ENCODE measurements at places on chromosomes 6 and 20.

DNA sequence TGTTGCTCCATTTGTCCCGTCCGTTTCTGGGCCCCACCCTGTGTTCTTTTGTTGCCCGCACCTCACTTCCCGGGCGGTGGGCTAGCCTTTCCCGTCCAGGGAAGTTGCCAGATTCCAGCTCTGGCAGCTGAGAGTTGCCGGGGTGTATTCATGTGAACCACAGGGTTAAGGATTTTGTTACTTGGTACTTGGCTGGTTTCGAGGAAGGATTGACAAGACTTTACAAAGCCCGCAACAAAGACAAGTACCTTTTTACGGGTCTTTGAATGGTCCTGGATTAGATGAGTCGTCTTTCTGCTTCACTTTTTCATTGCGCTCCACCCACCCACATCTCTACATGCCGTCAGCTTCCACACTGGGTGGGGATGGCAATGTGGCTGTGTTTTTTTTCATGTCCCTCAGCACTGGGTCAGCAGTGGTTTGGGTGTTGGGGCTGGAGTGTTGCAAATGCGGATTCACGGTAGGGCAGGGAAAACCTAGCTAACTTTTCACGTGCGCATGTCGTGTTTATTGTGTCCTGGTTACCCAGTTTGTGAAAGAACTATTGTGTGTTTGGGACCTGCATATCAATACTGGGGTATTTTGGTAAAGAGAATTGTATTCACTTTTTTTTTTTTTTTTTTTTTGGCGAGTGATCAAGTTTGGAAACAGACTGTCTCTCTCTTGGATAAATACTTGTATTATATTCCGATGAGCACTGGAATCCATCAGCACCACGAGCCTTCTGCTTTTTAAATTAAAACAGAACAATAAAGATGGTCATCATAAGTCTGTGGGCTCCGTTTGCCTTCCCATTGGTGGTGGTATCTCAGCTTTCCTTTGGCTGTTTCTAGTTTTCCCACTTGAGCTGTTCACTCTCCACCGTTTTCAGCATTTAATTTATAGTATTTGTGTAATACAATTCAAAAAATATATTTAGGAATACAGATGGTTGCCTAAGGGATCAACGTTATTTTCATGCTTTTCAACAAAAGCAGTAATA, 1.2 kb downstream of the DUSP22 start:
- DNase-seq = peak; percentile 32

DNA sequence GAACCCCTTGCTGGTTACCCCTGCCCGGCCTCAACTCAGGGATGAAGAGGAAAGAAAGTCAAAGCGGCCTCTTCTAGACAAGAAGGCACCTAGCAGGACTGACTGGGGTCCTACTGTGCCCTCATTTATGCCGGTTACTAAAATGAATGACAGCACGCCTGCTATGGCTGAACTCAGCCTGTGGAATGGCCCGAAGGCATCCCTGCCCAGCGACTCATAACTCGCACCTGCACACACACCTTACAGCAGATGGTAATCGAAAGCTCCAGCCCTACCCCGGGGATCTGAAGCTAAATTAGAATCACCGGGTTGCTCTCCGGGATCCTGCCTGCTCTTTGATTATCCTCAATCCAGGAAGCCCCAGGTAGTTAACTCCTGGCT, 747 bp upstream of the TXNDC5 start:
- DNase-seq = no peak

DNA sequence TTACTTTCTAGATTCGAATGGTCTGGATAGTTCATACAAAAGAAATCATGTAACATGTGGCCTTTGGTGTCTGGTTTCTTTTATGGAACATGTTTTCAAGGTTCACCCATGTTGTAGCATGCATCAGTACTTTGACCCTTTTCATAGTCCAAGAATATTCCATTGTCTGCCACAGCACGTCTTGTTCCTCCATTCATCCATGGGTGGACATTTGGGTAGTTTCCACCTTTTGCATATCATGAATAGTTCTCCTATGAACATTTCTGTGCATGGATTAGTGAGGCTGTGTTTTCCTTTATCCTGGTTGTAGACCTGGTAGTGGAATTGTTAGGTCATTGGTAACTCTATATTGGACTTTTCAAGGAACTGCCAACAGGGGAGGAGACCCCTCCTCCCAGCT, 31.7 kb downstream of the GSTA3 start:
- no peak for DNase-seq

GRCh38 chr20:17399303-17399985, 131.7 kb downstream of the BFSP1 start:
- no peak for DNase-seq

DNA sequence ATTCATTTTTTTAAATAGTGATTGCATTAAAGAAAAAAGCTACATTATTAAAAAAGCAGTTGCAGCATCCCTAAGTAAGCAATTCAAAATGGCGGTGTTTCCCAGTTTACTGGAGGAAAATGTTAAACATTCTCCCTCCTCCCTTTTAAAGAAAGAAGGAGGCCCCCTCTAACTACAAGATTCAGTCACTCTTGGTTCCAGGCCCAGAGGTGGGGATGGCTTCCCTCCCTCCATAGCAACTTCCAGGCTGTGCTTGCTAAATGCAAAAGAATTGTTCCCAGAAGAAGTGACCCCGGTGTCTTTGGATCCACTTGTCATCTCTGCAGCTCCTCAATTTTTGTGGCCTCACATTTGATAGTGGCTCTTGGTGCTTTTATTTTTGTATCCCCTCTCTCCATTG, 165.9 kb downstream of the SOBP start:
- DNase-seq = no peak

GRCh38 chr20:55273149-55273548, 732.2 kb downstream of the CBLN4 start:
- no peak for DNase-seq

DNA sequence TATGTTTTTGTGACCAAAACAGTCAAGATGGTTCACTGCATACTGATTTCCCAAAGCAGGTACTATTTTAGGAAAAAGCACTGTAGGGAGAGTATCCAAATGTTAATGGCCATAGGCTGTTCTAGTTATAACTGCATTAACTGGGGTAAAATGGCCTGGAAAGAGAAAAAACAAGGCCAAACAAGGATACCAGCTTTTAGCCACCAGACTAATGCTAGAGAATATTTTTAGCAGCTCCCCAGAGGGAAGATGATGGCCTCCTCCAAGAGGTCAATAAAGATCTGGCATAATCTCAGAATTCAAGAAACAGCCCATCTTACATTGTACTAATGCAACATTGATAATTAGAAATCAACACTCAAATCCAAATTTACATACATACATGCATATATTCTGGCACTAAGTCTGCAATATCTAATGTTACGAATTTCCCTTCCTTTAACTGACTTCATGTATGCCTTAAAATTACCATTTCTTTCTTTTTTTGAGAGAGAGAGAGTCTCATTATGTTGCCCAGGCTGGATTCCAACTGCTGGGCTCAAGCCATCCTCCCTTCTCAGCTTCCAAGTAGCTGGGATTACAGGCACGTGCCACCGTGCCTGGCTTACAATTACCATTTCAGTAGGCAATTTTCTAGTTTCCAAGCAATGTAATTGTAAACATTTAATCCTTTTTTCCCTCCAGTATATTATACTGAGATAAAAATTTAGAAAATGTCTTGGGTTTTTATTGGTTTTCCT, 9.3 kb downstream of the COX7A2 start:
- DNase-seq = no peak

- DNase-seq = no peak
Measured at GRCh38 chr6:17632934-17633333, 32.8 kb downstream of the FAM8A1 start.

- no peak for DNase-seq
Measured at GRCh38 chr6:7489376-7489775, 52.1 kb upstream of the DSP start.

DNA sequence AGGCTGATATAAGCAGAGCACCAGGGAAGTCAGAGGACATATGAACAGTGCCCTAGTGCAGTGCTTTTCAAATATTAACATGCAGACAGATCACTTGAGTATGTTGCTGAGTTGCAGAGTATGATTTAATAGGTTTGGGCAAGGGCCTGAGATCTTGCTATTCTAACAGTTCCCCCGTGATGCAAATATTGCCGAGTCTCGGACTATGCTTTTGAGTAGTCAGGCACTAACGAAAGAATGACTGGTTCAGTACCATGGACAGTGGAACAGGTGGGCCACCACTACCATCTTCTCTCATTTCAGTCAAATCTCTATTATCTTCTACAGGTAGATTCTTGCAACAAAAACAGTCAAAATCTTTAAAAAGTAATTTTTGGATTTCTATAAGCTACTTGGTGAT, 3.7 kb upstream of the TMEM200A start:
- peak; percentile 23 for DNase-seq

DNA sequence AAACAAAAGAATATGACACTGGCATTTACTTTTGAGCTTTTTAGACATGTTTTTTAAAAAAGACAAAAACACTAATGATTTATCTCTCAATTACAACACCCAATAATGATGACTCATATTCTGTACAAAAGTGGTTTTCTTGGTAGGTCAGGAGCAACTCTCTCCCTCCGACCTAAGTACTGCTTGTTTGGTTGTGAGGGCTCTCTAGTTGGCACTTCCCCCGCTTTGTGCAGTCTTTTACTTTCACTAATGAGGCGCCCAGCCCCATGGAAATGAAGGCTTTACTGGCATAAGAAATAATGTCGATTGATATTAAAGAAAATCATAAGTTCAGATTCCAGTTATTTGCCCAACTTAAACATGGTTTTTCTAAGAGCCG, 1.3 kb downstream of the KPNA5 start:
- peak; percentile 86 for DNase-seq

GRCh38 chr6:105259913-105260889, 80.4 kb upstream of the POPDC3 start:
- no peak for DNase-seq

- peak; percentile 70 for DNase-seq
Measured at GRCh38 chr6:140897804-140898573, 1234.7 kb upstream of the GJE1 start.

Measured in hematopoietic multipotent progenitor cell treated with erythropoietin and hydrocortisone succinate and interleukin-3 and kit ligand, for 4 days (in vitro differentiated cells).